ENCODE measurements at places on chromosomes 1 and 21.

- DNase-seq: no peak
Observed at GRCh38 chr1:30908696-30909364, at the start of gene SDC3. Gene SDC3, minus strand, starts transcription at chr1:30908758. Its CDS starts 172 bp downstream, at chr1:30908586.

GRCh38 chr1:186099336-186100104 is 275.5 kb downstream of the TPR start:
- DNase-seq: no peak

- no peak for DNase-seq
Observed at GRCh38 chr1:59593798-59594790, 220.7 kb upstream of the HOOK1 start.

GRCh38 chr1:220363196-220363837 is 91.1 kb upstream of the RAB3GAP2 start:
- no peak for DNase-seq

DNA sequence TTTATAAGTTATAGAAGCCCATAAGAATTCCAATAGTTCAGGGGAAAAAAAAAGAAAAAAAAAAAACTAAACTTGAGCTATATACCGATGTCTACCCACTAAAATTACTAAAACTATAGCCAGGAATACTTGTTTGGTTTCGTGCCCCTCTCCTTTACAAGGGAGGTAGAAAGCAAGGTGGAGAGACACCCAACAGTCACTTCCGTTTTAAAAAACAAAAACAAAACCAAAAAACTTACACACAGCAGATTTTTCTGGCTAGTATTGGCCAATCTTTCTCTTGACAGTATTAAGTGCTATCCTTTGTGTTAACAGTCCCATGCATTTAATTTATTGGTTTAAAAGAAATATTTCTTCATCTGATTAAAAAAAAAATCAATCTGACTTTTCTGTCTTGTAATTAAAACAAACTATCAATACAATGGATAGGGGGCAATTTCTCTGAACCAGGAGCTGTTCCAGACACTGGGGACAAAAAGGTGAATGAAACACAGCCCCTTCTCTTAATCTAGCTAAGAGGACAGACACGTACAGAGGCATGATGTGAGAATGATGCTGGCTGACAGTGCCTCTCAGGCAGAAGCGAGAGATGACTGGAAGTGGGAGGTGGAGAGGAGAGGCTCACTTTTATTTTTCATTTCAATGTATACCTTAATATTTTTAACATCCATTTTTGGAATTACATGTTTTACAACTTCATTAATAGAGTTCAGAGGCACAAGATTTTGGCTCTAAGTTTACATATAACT is 214.8 kb downstream of the RERE start:
- no peak for DNase-seq

DNA sequence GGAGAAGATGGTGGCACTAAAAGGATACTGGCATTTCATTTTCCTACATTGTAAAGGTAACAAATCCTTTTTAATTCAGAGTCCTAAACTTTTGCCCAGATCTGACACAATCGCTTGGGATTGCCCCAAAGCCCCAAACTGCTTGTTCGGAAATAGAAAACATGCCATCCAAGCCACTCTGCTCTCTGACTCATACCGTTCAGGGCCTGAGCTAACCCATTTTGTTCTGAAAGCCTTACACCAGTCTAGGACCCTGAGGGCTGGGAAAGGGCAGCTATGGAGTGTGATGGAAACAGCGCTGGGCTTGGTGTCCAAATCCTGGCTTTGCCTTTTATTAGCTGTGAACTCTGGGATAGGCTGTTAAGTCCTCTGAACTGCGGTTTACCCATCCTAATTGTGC is 159.4 kb upstream of the UBE2U start:
- DNase-seq: no peak

GRCh38 chr1:27602462-27603308 is 1.3 kb downstream of the AHDC1 start:
- no peak for DNase-seq

DNA sequence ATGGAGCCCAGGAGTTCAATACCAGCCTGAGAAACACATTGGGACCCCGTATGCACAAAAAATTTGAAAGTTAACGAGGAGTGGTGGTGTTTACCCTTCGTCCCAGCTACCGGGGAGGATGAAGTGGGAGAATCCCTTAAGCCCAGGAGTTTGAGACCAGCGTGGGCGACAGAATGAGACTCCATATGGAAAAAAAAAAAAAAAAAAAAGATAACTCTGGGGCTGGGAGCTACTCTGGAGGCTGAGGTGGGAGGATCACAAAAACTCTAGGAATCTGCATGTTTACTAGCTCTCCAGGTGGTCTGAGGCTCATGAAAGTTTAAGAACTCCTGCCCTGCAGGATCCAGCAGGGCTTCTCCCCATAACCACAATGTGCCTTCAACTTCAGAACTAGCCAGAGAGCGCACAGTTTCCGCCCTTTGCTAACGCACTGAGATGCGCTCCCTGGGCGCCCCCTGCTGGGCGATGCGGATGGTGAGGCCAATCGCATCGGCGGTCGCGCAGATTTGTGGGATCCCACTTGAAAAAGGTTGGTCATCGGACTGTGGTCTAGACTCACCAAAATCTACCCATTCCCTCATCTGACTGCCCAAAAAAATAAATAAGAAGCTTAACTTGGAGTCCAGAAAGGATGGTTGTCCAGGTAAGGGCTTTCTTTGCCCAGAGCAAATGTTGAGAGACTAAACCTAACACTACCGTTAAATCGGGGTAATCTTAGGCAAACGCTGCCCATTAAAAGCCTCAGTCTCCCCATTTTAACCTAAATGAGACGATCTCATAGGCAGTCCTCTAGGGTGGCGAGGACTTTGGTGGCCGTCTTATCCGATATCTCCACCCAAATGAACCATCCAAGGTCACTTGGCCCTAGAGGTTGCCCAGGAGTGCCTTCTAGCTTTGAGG is 8.8 kb downstream of the ZNF683 start:
- DNase-seq: peak; percentile 37

GRCh38 chr1:191798178-191798577 is 360.1 kb upstream of the RGS18 start:
- no peak for DNase-seq

All from hippocampal formation (tissue), 2 donors.